ENCODE measurements at places on chromosomes 5 and 9.

DNA sequence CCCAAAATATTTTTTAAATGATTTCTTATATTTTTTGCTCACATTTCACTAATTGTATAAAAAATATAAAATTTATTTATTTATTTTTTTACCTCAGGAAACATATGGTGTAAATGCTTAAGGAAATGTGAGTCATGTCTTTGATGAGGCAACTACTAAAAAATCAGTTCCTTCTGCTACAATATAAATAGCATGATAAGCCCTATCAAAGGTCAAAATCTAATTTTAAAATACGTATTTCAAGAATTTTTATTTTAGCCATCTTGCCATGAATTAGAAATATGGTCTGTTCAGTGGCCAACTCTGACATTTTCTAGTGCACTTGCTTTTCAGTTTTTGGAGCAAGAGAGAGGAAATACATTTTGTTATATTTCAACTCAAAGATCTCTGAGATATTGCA is 50.5 kb downstream of the PDE4D start:
- no peak for DNase-seq

GRCh38 chr5:113233606-113234005 is 201.2 kb downstream of the TSSK1B start:
- DNase-seq: no peak

GRCh38 chr5:141495453-141495811 is 6.6 kb downstream of the PCDHGC5 start:
- no peak for DNase-seq

GRCh38 chr5:142829801-142830220 is 59.6 kb downstream of the ARHGAP26 start:
- no peak for DNase-seq

DNA sequence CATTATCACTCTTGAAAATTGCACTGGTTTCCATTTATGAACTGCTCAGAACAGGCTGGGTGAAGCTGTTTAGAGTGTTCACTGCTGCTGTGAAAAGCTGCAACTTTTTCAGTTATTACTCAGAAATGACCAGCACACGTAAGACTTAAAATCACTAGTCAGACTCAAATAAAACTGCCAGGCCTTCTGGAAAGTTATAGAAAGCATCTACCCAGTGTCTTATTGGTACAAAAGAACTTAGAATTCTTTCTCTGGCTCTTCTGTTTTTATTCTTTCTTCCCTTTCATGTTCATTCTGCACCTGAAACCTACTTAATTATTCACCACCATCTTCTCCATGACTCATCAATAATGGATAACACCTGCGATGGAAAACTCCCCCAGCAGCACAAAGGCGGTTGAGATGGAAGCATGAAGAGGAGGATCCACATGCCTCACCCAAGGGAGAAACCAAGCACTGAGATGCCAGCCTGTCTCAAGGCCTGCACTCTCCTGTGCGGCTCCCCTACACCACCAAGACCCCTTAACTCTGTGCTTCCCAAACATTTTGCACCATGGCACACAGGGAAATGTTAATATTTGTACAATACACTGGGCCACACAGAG is 171.9 kb downstream of the ENTREP1 start:
- DNase-seq: no peak

GRCh38 chr5:128264564-128265360 is 181.2 kb downstream of the SLC12A2 start:
- DNase-seq: no peak

DNA sequence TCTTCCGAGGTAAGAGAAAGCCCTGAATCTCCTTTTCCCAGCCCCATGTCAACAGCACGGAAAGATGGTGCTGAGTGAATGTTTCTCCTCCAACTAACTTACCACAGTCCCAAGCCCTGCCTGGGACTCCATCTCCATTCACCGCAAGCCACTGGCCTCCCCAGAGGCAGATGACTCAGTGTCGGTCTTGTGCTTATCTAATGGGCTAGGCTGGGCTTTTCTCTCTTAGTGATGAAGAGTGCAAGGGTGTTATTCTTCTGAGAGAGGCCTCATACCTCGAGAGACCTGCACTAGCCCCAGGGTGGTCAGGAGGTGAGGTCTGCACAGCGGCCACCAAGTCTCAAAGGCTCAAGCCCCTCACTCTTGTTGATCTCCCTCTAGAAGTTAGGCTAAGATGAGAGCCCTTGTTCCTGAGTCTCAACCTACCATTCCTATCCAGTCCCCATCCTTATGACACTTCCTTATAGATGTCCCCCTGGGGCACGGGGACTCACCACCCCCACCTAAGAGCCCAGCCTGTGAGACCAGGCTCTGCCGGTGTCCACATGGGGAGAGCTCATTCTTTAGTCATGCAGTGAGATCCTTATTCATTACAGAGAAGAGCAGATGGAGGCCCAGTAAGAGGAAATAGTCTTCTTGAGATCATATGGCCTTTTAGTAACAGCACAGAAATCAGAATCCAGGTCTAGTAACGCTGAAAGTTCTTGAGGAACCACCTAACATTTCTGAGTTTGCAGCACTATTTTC is 127.0 kb downstream of the SAXO1 start:
- no peak for DNase-seq

DNA sequence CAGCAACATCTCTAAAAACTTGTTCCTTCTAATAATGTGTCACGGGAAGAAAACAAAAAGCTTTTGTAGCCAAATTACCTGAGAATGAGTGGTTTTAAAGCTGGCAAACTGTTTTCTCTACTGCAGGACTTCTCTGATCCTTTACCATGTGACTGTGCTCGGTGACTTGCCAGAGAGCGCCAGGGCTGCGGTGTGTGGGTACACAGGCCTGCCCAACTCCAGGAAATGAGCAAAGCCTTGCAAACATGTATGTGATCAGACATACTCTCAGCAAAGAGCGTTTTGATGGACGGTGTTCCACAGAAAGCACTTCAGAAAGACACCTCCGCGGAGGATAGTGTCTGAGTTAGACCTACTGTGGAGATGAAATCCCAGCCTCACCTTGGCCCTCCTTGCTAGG is 157.3 kb downstream of the SPOCK1 start:
- no peak for DNase-seq

DNA sequence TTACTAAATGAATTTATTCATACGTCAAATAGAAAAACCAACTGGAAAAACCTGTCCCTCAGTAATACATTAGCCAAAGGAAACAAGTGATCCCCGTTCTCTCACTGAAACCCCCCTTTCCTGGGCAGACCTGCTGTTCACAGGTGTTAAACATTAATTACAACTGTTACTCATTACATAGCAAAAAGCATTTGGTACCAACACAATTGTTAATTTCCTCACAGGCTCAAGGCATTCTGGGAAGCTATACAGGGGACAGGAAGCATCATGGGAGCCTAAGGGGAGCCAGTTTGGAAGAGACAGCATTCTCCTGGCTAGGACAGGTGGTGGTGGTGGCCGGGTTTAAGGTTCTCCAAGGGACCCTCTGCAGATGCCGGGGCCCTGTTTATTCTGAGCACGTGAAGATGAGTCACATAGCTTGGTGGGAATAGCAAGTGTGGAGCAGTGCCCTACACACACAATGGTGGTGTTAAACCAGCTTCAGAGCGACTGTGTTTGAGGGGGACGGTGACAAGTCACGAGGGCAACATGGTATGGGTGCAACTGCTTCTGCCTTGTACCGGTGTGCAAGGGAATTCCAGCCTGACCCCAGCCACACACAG is 62.6 kb upstream of the SLC25A51 start:
- no peak for DNase-seq

DNA sequence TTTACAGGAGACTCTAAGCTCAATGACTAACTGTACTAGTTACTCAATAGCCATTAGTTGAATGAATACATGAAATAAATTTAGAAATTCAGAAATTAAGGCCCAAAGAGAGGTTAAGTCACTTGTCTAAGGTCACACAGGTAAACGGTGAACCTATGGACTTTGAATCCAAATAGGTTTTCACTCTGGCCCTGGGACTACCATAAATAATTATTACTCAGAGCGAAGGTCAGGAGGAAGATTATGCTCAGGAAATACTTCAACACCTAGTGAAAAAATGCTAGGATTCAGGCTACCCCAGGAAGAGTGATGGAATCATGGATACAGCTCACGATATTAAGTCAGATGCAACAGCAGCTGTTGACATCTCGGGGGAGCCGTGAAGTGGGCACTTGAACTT is 417.4 kb downstream of the GABRG2 start:
- DNase-seq: no peak

DNA sequence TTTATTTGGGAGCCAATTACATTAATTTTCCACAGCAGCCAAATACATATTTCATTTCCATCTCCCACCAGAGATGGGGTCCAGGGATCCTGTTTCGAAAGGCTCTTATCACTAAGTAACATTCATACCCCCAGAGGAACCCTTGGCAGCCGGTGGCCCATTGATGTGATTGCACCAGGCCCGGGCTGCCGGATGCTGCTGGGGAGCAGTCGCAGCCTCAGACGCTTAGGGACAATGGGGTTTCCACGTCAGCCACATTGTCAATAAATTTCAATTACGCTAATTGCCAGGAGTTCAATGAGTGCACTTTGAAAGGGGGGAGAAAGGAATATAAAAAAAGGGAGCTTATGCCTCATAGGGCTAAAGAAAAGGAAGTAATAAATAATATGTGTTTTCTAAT is 478.8 kb upstream of the ADAMTS16 start:
- no peak for DNase-seq

All from AG04449 (cell line).